ENCODE measurements at places on chromosomes 5 and 9.

- DNase-seq = peak; percentile 36
Observed at GRCh38 chr9:130770679-130771442, 64.2 kb upstream of the ABL1 start.

GRCh38 chr5:15320871-15321270 is 179.1 kb upstream of the FBXL7 start:
- DNase-seq = no peak

GRCh38 chr5:125837866-125838265 is 585.3 kb upstream of the GRAMD2B start:
- DNase-seq = no peak

DNA sequence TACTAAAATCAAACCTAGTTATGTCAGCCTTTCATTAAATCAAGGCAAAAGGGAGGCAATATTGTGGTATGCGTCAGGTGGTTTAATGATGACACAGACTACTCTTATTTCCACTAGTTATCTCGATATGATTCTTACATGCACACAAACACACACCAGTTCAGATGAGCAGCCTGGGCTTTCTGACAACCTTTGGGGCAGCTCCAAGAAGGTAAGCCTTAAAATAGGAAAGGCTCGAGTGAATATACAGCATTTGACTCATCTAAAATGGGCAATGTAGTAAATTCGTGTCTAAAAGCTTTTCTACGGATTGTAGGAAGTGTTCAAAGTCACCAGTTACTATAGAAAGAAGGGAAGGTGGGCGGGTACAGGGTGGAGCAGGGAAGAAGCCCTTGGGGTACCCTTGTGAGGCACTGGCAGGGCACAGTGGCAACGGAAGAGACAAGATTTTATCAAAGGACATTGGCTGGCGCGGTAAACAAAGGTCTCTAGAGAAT is 1.9 kb downstream of the ANKH start:
- peak; percentile 32 for DNase-seq

- DNase-seq = no peak
Observed at GRCh38 chr5:18495157-18495556, 860.9 kb downstream of the TAF11L14 start.

GRCh38 chr9:2043243-2043642 is 28.1 kb downstream of the SMARCA2 start:
- no peak for DNase-seq

GRCh38 chr5:37804401-37804800 is 35.4 kb downstream of the GDNF start:
- DNase-seq = no peak

GRCh38 chr9:3323714-3324113 is 202.1 kb downstream of the RFX3 start:
- DNase-seq = no peak

- no peak for DNase-seq
Observed at GRCh38 chr5:109630093-109630492, 59.6 kb upstream of the MAN2A1 start.

DNA sequence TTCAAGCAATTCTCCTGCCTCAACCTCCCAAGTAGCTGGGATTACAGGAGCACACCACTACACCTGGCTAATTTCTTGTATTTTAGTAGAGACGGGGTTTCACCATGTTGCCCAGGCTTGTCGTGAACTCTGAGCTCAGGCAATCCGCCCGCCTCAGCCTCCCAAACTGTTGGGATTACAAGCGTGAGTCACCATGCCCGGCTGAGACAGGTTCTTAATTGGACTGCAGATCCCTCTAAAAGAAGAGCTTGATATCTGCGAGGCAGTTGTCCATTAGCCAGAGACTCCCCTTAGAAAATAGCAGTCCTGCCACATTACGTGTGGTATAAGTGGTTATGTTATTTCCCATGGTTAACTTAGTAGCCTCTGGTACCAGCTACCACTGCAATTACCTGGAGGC is 46.6 kb upstream of the NPR3 start:
- no peak for DNase-seq

DNA sequence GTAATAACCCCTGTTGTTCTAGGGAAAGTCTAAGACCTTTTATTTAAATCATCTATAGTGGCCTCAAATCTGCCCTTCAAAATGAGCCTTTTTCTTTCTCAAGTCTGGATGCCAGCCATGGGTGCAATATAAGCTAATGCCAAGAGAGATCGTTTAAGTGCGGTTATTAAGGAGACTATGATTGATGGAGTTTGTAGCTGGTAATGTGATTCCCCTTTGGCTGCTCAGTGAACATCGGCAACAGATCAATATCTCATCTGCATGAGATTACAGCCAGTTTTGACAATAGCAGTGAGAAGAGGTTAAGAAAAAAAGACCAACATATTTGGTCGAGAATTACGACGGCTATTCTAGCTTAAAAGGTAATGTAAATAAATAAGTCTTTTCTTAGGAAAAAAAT is 1049.4 kb upstream of the NUDT12 start:
- no peak for DNase-seq

DNA sequence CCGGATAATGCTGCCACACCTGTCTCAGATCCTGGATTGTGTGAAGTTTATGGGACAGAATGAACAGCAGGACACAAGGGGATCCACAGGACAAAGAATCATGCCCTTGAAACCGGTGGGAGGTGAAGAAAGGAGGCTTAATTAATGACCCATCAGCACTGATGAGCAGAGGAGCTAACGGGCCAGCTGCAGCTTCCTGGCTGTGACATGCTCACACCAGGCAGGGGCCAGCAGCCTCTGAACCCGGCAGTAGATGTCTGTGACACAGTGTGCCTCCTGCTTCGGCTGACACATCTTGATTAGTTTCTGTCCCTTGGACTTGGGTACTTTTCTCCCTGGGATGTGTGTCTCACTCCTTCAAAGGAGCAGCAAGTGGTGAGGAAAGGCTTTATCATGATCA is 328.8 kb upstream of the BRINP1 start:
- DNase-seq = no peak

DNA sequence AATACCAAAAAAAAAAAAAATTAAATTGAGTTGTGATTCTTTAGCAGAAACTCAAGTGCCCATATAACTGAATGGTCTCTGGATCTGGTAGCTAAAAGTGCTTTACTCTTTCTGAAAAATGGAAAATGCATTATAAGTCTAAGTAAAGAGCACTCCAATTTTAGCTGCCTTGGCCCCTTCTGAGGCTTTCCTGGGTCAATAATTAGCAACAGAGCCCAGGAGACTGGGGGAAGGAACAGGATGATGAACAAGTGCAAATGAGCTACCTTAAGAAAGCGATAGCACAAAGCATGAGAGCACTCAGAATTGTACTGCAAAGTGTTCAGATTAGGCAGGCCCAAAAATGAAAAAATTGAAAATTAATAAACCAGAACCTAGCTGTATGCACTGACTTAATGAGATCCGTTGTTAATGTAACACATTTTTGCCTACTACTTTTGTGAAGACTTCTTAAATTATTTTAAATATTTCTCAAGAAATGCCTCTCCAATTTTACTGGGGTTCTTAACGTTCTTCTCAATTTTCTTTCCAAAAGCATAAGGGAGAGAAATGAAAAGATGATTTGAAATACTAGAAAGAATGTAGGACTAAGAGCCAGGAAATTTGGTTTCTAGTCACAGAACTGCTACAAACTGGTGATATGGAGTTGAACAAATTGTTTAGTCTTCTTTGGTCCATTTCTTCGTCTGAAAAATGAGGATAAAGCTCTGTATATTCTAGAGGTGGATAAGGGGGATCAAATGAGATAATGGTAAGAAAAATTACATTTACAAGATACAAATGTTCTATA is 566.1 kb downstream of the PDE4D start:
- no peak for DNase-seq

GRCh38 chr5:144487761-144488160 is 317.1 kb downstream of the KCTD16 start:
- DNase-seq = no peak

- no peak for DNase-seq
Observed at GRCh38 chr5:43567967-43568366, 11.1 kb upstream of the PAIP1 start.

DNA sequence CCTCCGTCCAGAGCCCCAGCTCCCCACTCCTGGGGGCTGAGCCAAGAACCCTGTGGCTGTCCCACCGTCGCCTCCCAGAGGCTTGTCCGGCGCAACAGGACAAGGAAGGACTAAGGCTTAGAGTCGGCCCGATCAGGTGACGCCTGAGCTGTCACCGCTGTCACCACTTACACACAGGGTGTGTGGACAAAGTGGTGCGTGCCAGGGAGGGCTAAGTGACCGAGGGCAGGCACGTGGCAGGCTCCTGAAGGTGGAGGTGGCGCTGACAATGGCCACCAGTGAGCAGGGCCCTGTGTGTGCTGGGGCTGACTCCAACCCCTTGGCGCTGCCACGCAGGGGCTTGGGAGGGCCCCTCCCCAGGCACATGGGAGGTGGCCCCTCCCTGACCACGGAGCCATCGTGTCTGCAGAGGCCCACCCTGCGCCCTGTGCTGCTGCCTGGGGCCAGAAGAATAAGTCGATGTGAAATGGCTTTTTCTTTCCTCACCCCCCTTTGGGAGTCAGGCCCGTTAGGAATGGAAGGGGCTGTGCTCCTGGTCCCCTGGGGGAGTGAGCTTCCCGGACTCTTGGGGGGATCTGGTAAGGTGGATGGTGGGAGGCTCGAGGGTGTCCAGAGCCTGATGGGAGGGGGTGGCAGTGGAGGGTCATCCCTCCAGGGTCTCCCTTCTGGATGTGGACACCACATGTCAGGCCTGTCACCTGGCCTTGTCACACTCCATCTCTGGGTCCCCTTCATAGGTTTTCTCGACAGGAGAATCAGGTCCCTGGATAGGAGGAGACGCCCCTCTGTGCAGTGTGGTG is 2.6 kb upstream of the GPSM1 start:
- DNase-seq = no peak

DNA sequence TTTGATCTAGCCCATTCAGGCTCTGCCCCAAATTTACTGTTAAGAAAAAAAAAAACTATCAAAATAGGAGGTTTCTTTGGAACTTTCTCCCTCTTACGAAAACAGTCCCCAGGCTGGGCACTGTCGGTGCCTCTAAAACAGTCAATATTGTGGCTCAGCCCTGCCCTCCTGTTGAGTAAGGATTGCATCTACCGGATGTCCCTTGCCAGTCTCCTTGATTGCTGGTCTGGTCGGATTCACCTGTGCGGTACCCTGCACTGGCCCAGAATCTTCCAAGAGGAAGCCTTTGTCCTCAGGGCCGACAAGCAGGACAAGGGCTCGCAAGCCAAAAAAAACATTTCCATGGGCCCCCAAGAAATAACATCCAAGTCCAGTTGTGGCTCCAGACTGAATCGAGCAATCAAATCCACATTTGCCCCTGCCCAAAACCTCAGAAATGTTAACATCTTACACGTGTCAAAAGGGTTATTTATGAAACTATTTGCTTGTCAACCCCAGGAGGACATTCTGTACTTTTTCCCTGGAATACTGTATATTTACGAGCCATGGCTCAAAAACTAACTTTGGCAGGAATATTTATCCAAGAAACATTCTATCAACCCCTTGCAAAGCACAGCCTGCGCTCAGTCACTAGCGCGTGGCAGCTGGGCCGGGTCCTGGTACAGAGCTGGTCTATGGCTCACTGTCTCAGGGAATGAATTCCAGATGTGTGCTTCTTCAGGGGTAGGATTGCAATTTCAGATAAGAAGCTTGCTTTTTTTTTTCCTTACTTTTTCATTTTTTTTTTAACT is 129.2 kb upstream of the ADRA1B start:
- no peak for DNase-seq

GRCh38 chr9:100083448-100084127 is 15.2 kb downstream of the ERP44 start:
- DNase-seq = no peak

- DNase-seq = no peak
Observed at GRCh38 chr9:37029304-37029775, 4.7 kb downstream of the PAX5 start.

DNA sequence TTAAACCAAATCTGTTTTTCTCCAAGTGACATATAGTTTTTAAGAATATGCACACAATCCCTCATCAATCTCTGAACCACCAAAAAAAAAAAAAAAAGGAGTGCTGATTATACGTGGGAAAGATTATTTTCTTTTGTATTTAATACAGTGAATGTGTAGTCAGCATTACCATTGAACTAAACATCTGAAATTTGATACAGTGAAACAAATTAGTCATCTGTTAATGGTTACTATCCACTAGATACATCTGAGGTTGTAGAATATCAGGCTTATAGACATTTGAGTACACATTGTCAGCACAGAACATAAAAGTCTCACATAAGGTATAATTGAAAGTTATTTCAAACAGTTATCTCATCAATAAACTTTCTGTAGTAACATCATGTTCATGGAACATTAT is 87.0 kb downstream of the SLF1 start:
- no peak for DNase-seq

- no peak for DNase-seq
Observed at GRCh38 chr9:99391937-99392594, 170.0 kb downstream of the SEC61B start.

- no peak for DNase-seq
Observed at GRCh38 chr5:80078921-80079320, 43.8 kb downstream of the THBS4 start.

- DNase-seq = no peak
Observed at GRCh38 chr9:125593581-125594222, 113.3 kb downstream of the MAPKAP1 start.

- DNase-seq = no peak
Observed at GRCh38 chr5:59840200-59840601, 53.3 kb downstream of the PDE4D start.

DNA sequence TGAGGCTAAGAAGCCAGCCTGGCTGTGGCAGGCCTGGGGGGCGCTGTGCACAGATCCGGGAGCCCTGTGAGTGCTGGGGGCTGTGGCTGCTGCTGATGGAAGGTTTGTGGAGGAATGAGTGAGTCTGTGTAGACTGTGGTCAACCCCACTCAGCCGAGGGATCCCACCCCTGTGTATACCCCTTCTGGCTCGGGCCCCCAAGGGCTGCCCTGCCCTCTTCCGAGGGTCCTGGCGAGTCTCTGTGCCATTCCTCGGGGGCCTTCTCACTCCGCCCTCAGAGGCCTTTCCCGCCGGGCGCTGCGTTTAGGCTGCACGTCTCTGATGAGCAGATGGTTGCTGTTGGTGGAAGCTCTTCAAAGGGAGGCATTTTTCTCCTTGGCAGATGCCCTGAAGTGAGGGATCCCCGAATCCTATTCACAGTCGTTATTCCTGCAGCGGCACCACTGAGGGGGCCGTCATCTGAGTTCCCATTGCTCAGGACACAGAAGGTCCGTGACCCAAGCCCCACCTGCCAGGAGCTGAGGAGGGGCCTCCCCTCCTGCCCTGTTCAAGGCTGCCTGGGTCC is 94.1 kb downstream of the RXRA start:
- DNase-seq = no peak
